T-helper 1 cell treated with Interleukin-12 subunit alpha and Interleukin-12 subunit beta and Interleukin-4 antibody, amounts not matched to agents 30 ng/mL and 1 ng/mL, for 36 hours (primary cell): ENCODE measurements at places on chromosomes 3 and 15. TPM values are rescaled to one million over a fixed set of nuclear protein-coding genes. Genes with fewer than 3 reads are reported as not detected.

MST1R gene
- total RNA-seq: 3.7 and 4.8 TPM in 2 replicates

HTR3E gene
- total RNA-seq: not detected in 2 replicates

KBTBD13 gene
- total RNA-seq: not detected in 2 replicates

FAM43A gene
- total RNA-seq: 2.9 and 3.3 TPM in 2 replicates

LSAMP gene
- not detected in 2 replicates for total RNA-seq

UBAP1L gene
- total RNA-seq: 5.2 and 5.3 TPM in 2 replicates

PKM gene
- 1,562 and 1,563 TPM in 2 replicates for total RNA-seq

C3orf20 gene
- 0.24 and 0.25 TPM in 2 replicates for total RNA-seq

ZNF774 gene
- 1.2 and 3.0 TPM in 2 replicates for total RNA-seq

DAZL gene
- total RNA-seq: not detected in 2 replicates

PDZRN3 gene
- total RNA-seq: not detected in 2 replicates

GHSR gene
- total RNA-seq: not detected in 2 replicates

TICRR gene
- 14.1 and 15.4 TPM in 2 replicates for total RNA-seq

CELSR3 gene
- 6.0 and 7.4 TPM in 2 replicates for total RNA-seq

NEIL1 gene
- total RNA-seq: 12.7 and 14.4 TPM in 2 replicates

SLC28A2 gene
- not detected in 2 replicates for total RNA-seq

SOX2 gene
- not detected in 2 replicates for total RNA-seq

CD276 gene
- total RNA-seq: 5.1 and 5.6 TPM in 2 replicates

ZSCAN29 gene
- total RNA-seq: 32.6 and 34.6 TPM in 2 replicates

MAP6D1 gene
- total RNA-seq: 0.76 and 1.1 TPM in 2 replicates
